Stimulated activated CD4-positive, alpha-beta T cell treated with anti-CD3 and anti-CD28 coated beads, Interleukin-4, amount 100 ng/mL, for 4 hours (primary cell): ENCODE measurements at places on chromosomes 7 and 10.

- DNase-seq, result no peak
Measured at GRCh38 chr7:112421666-112422486, 28.4 kb upstream of the IFRD1 start.

DNA sequence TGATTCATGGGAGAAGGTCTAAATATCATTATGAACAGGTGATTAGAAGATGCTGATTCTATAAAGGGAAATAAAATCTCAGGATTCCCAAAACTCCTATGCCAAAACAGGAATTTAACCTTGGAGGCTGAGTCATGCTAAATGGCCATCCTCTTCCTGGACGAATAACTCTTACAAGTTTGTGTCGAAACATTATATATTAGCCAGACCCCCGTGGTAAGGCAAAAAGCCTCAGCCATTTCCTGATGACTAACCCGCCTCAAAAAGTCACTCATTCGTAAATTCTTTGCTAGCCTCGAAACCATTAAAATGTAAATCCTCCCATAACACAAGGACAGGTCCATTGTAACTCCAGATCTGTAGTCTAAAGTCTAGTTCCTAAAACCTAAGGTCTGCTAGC lies 32.0 kb downstream of the CUL2 start:
- no peak for DNase-seq

DNA sequence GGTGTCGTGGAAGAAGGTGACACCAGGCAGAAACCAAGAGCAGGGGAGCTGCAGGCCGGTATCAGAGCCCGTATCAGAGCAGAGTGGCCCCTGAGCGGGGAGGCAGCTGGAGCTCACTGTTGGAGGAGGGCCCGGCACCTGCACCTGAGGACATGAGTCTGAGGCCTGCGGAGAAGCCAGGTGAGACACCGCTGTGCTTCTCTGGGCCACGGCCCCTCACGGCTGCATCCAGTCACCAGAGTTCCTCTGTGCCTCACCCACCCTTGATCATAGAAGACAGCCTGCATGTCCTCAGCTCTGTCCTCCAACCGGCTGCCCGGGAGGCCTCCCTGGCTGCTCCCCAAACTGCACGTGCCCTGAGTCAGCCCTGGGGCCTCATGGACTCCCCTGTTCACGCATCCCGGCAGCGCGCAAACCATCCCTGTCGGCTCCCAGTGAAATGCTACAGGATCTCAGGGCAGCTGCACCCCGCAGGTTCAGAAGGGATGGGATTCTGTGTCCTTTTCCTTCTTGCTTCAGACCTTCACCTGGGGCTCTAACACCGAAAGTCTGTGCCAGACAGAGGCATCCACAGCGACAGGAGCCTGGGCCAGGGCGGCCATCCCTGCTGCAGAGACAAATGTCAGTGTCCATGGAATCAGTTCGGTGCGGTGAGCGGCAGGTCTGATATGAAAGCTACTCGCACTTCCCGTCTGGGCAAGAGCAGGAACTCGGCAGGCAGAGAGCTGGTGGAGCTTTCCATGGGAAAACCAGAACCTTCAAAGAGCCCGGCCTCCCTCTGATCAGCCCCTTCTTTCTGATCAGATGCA lies 111.9 kb upstream of the FAM20C start:
- no peak for DNase-seq

DNA sequence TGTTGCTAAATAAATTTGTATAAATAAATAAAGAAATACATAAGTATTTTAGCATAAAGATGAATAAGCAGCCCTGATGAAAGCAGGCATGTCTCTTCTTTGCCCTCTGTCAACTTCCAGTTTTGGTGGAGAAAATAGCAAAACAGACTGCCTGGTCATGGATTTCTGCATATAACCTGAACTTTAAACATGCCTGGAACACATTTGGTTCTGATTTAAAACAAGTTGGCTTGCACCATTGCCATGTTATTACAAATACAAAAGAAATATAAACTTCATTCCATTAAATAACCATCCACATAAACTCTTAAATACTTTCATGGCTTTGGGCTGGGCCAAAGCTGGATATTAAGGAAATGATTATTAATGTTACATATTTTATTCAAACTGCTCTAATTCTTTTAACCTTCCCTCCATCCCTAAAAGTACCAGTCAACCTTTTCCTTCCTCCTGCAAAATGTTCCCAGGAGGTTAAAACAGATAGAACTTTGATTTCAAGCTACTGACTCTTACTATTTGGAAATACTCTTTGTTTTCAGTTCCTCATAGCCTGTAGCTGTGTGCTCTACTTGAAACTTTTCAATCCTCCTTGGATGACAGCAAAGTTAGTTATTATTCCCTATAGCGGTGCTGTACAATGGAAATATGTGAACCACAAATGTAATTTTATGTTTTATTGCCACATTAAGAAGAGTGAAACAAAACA lies 96.3 kb downstream of the BICC1 start:
- DNase-seq, result no peak

GRCh38 chr10:70880077-70880534 lies 8.3 kb downstream of the PCBD1 start:
- DNase-seq, result peak; percentile 68

- DNase-seq, result no peak
Measured at GRCh38 chr7:130959743-130960207, 225.8 kb upstream of the KLF14 start.

DNA sequence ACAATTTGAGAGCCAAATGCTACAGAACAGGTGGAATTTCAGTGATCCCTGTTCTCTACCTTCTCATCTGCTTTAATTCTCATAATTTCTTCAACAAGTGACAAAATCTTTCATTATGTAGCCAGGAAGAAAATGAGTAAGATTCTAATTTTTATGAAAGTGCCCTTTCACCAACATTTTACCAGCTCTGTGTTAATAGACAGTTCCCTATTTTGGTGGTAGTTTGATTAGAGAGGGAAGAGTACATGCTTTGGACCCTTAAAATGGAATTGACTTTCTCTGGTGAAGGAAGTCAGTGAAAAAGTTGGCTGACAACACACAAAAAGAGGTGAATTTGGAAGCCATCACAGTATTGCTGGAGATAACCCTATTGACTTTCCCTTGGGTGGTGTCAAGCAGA lies 61.7 kb downstream of the CACNB2 start:
- no peak for DNase-seq

GRCh38 chr10:63699785-63700613 lies 178.8 kb downstream of the REEP3 start:
- DNase-seq, result peak; percentile 19

DNA sequence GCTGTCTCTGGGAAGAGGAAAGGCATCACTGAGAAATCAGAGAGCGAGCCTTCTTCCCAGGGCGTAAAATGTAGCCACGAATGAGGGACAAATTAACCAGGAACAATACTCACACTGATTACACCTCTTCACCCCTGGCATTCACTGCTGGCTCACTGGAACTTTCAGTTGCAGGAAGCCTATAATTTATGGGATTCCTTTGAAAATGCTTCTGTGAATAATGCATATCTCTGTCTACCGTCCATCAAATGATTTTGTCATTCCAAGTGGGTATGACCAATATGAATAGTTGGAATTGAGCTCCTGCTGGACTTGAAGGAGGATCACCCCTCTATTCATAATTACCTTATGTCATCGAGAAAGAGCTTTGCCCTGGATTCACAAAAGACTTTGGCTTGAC lies 360.3 kb upstream of the FZD8 start:
- DNase-seq, result no peak

DNA sequence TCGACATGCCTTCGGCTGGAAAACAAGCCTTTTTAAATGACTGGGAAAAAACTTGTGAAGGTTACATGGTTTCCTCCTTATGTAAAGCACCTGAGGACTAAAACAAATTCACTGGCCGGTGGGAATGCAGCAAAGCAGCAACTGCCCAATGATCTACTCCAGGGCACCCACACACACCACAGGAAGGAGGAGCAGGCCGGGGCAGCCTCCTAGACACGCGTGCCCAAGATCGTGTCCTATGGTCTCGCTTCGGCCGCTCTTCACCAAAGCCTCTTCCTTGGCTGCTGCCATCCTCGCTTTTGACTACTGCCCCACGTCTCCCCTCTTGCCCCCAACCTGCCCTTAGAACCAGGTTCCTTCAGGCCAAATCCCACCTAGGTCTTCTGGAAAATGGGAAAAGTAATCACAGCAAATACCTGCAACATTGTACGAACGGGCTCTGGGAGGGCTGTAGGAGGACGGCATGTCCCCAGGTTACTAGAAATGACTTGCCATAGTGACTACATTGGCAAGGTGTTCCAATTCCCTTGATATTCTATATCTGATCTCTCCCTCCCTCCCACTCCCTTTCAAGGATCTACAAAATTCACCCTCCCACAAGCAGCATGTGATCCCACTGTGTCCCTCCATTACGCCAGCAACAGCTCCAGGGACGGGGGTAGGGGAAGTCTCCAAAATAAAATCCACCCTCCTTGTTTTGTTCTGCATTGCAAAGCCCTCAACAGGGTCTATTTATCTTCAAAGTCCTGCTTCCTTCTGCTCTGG lies 84.9 kb downstream of the RNF216 start:
- no peak for DNase-seq

DNA sequence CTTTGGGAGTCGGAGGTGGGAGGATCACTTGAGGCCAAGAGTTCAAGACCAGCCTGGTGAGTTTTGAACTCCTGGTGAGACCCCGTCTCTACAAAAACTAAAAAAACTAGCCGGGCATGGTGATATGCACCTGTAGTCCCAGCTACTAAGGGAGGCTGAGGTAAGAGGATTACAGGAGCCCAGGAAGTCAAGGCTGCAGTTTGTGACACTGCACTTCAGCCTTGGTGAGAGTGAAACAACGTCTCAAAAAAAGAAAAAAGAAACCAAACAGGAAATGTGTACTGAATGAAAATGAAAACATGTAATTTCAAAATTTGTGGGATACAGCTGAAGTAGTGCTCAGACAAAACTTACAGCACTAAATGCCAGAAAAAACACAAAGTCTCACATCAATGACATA lies 7.6 kb downstream of the ARHGAP12 start:
- no peak for DNase-seq

DNA sequence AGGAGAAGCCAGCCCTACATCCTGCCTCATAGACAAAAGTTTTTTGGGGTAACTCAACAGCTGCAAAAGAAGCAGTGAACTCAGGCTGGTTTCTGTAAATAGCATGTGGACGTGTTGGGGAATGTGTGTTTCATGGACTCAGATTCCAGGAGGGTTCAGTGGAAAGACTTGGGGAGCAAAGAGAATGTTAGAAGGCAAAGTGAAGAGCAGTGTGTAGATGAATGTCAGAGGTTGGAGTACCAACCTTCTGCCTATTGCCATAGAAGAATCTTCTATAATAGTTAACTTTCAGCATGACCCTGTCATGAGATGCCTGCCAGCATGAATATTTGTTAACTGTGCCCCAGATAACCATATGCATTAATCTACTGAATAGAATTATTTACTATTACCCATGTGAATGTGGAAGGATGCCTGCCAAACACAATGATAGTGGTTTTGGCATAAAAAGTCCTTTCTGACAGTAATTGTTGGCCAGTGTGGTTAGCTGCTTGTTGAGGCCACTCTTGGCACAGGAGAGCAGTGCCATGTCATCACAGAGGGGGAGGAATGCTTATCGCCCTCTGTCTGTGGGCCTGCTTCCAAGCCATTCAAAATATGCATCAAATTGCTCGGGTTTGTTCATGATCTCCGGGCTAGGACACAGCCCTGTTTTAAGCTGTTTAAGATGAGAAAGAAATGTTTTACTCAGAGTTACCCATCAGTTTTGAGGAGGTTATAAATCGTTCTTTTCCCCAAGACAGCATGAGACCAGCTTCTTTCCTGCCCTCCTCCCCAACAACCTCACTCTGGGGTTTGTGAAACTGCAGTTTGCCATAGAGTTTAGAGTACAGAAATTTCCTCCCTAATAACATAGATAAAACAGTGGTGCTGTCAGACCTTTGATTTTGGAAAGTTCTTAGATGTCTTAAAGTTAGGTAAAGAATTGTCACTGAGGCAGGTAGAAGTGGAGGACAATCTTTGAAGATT lies 165.3 kb downstream of the WNT2 start:
- DNase-seq, result no peak

- peak; percentile 91 for DNase-seq
Measured at GRCh38 chr10:5317547-5318107, 47.1 kb upstream of the UCN3 start.
